Activated B cell treated with CpG ODN at 0.5 μM for 24 hours (primary cell): ENCODE measurements at places on chromosomes 11 and 22.

- DNase-seq = peak; percentile 56
Observed at GRCh38 chr11:116791002-116791812, 472 bp downstream of the APOA5 start.

- DNase-seq = no peak
Observed at GRCh38 chr11:118922745-118923627, 2.7 kb downstream of the BCL9L start.

DNA sequence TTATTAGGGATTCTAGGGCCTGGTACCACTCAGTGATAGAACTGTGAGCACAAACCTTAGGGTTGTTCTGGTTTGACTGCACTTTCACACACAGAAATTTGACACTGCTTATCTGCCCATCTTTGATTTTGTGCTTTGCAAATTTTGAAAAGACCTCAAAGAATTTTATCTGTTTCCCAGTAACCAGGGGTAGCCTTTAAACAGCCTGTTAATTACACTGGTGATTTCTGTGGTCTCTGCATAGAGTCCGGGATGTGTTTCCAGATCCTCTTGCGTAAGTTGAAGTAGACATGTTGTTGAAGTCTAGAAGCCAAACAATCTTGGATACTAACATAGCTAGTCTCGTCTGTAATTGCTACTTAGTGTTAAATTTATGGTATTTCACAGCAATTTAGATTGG lies 75.3 kb downstream of the C22orf31 start:
- no peak for DNase-seq

GRCh38 chr11:8092587-8093424 lies 11.8 kb downstream of the TUB start:
- DNase-seq = no peak

GRCh38 chr22:50627642-50628542 lies at the start of gene ARSA:
TSS of gene ARSA (minus strand) at chr22:50628152. CDS start at chr22:50627779, 373 bp downstream.
- DNase-seq = peak; percentile 66

DNA sequence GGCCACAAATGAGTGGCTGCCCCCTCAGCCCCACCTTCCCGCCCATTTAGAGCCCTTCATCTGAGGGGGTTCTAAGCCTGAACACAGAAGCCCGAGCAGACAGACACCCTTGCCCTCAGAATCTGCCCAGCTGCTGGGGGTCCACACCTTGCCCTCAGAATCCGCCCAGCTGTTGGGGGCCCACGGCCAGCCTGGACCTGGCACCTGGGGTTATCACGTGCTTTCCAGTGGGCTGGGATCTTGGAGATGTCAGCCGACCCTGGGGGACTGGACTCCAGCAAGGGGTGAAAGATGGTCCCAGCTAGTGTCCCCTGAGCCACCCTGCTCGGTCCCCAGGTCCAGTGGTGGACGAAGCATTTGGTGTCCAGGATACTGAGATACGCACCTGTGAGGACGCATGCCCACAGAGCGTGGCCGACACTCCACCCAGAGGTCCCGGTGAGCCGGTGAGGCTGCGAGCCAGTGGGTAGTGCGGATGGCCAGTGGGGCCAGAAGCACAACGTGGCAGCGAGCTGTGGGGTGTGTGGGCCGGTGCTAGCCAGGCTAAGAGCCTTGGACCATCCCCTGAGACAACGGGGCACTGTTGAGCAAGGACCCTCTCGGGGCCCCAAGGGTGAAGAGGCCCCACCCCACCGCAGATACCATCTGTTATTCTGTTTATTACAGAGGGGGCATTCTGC lies 3.1 kb upstream of the CTSD start:
- no peak for DNase-seq

DNA sequence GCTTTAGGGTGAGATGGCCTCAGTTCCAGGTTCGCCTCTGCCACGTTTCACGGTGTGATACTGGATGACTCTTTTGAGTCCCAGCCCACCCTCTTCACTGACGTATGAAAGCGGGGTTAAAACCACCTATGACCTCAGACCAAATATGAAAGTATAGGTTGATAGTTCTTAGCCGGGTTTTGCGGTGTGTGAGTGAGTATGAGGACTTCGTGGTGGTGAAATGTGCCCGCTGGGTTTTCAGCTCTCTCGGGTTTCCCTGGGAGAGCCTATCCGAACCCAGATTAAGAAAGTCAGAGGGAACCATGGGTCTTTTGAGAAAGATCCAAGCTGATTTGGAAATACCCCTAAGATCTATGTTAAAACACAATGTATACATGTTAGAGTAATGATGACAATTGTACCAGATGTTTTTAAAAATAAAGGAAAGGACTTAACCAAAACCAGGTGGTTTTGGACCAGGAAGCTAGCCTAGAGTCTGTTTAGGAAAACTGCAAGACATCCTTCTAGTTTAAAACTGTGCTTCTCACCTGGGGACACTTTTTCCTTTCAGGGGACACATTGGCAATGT lies 25.8 kb upstream of the ST3GAL4 start:
- no peak for DNase-seq

GRCh38 chr11:112885744-112886433 lies 75.3 kb upstream of the NCAM1 start:
- no peak for DNase-seq

DNA sequence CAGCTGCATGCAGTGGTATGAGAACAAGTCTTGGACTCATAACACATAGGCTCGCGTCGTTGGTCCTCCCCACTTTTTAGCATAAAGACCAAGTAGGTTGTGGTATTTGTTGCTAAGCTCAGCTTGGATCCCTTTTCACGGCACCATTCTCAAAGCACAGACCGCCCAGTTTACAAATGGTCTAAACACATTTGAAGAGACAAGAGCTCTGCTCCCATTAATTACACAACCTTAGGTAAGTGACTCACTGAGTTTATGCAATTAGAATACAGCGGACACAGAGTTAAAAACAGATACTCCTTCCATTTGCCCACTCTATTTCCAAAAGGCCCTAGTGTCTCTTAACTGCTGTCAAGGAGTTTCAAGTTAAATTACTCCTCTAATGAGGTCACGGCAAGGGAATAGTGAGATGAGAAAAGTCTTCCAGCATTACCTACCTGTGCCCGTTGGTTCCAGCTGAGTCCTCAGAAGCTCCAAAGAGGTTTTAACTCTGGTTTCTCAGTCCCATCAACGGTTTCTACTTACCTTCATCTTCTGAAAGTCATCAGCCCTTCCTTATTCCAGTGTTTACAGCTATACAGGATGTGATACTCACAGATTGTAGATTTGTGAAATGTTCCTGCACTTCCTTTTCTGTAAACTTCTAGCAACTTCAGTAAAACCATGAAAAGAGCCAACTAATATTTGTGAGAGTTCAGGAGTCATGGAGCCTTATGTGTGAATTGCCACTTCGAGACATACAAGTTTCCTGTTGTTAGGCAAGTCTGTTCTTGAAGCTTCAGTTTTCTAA lies at the start of gene MS4A6A:
TSS of gene MS4A6A (minus strand) at position 543 of the 790 bp plus-strand sequence. CDS start 1,356 bp downstream, outside the sequence.
- no peak for DNase-seq

DNA sequence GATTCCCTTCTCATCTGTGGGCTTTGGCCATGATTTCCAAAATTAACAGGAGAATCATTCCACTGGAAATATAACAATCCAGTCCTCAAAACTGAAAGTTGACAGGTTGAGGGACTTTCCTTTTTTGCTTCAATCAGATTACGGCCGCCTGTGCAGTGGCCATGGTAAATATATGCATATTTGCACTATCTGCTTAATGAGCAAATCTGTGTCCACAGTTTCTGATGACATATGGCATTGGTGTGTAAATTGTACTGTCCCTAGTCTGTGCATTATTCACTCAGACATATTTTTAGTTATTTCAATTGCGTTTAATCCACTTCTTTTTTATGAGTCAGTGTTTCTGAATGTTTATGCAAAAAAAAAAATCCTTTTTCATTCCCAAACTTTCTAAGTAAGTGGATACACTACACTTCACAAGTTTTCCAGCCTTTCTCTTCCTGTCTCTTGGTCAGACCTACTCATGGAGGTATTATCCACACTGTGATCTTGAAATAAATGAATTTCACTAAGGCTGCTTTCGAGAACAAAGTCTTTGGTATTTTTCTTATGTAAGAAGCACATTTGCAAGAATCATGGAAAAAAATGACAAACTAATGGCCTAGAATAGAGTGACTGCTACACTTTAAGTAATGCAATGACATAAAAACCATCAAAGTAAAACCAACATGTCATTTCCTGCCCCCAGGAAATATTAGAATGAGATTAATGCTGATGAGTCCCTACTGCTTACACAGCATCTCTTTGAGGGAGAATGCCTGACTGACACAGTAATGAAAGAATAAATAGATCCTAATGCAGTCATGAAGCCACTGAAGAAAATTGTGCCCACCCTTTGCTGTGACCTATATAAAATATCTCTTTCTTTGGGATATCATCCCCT lies 76.4 kb upstream of the MTNR1B start:
- no peak for DNase-seq

- no peak for DNase-seq
Observed at GRCh38 chr22:48779661-48780596, 1047.7 kb downstream of the BRD1 start.

GRCh38 chr11:22787551-22788162 lies 41.9 kb downstream of the SVIP start:
- no peak for DNase-seq

DNA sequence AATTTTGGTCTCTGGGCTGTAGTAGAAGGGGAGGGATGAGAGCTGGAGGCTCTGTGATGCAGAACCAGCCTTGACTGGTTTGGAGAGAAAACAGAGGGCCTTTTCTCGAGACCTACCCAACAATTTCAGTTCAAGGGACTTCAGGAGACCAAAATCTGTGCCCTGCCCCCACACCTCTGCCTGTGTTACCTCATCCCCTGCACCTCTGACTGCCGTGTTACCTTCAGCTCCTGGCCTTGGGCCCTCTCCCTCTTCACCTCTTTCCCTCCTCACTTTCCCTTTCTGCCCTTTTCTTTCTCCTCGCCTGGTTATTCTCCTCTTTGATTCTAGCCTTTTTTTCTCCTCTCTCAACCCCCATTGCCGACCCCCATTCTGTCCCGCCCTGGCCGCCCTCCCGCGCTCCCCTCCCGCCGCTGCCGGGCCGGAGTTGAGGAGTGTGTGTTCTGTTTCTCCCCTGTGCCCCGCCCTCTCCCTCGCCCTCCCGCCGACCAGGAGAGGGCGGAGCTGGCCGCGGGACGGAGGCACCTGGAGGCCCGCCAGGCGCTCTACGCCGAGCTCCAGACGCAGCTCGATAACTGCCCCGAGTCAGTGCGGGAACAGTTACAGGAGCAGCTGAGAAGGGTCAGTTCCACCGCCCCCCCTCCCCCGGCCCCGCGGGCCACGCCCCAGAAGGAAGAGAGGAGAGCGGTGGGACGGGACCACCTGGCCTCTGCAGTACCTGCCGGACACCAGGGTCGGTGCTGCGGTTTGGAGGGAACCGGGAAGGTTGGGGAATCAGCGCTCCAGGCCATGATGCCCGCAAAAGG lies 27.2 kb downstream of the PHLDB1 start:
- no peak for DNase-seq

- DNase-seq = no peak
Observed at GRCh38 chr11:123853038-123853437, 32.4 kb downstream of the TMEM225 start.

DNA sequence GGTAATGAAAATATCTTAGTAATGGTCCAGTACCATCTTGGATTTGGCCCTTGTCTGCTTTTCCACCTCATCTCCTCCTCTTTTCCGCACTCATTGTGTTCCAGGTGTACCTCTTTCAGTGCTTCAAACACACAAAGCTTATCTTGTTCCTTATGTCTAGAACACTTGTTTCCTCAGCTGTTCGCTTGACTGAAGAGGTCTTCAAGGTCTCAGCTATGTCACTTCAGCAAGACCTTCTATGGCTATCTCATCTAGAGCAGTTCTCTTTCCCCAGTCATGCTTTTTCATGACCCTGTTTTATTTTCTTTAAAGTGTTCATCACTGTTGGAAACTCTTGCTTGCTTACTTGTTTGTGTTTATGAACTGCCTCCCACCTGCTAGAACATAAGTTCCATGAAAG lies 47.4 kb downstream of the UVRAG start:
- no peak for DNase-seq

GRCh38 chr11:107708792-107709191 lies 3.1 kb downstream of the SLN start:
- no peak for DNase-seq

DNA sequence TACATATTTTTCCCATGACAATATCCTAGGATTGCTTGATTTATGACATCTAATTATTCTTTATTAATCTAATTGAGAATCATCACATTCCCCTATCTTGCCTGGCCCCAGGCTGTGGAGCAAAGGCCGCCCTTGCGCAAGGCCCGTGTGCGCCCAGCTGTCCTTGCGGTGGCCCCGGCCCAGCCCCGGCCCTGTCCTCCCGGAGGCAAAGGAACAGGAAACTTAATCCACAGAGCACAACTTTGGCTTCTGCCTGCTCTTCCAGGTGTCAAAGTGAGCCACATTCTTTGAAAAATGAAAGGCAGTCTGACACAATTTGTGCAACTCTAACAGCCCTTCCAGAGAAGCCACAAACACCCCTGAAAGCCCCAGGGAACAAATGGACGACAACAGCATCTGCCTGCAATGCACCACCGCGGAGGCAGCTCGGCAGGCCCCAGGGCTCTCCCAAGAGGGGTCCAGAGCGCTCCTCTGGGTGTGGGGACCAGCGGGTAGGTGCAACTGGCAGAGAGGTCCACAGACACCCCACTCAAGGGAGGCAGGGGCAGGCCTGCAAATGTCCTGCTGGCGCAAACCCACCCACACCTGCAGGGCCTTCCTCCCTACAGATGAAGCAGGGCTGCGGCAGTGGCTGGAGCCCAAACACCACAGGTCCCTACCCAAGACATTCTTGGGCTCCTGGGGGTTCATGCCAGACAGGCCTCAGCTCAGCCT lies 30.3 kb downstream of the GNB1L start:
- peak; percentile 5 for DNase-seq

DNA sequence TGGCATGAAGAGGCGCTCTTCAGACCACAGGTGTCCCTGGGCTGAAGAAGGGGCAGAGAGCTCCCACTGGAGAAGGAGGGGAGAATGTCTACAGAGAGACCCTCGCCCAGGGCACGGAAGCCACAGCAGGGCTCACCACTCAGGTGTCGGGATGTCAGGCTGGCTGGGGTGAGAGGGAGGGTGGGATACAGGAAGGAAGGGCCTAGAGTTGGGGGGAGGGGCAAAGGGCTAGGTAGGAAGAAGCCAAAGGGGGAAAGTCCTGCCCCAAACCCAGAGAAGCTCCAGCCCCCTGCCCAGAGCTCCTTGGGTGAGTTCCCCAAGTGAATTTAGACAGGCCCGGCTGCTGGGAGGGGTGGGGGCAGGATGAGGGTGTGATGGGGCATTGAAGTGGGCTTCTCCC lies 232.0 kb downstream of the CEP164 start:
- no peak for DNase-seq

DNA sequence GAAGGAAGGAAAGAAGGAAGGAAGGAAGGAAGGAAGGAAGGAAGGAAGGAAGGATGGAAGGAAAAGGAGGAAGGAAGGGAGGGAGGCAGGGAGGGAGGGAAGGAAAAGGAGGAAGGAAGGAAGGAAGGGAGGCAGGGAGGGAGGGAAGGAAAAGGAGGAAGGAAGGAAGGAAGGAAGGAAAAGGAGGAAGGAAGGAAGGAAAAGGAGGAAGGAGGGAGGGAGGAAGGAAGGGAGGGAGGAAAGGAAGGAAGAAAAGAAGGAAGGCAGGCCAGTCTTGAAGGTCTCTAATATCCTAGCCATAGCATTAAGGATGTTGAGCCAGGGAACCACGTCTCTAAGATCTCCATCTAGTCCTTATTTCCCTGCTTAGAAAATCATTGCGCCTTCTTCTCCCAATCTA lies 78.8 kb downstream of the TMPRSS5 start:
- DNase-seq = no peak

GRCh38 chr11:68441466-68442230 lies 18.9 kb upstream of the PPP6R3 start:
- DNase-seq = no peak
